ENCODE measurements at places on chromosomes 12 and 14.

DNA sequence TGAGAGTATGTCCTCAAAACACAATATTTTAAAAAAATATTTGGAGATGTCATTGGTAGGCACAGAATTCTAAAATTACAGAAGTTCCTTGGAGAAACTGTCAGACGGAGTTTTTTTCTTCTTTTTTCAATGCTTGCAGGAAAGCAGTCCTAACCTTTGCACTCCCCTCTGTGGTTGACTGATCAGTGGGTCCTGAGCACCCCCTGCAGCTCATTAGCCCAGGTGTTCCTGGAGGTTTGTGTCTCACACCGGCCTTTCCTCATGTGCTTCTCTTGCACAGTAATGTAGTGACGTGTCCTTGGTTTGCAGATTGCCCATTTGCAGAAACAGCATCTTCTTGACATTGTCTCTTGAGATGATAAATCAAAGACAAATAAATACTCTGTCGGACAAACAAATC is 513.0 kb downstream of the TMEM121 start:
- DNase-seq: no peak

DNA sequence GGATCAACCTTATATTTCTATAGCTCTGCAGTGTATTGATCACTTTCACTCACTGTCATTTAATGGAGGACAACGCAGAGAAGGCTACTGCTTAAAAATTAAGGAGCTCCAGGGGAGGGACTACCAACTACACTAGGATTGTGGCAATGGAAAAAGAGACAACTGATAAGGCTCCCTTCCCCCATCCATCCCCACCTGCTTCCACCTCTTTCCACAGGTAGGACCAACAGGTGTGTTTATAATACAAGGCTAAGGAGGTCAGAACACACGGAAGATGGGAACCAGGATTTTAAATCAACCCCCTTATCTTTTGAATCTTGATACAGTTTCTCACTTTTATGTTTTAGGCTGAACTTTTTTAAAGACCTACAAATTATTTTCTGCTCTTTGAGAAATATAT is 90.8 kb downstream of the STAB2 start:
- no peak for DNase-seq

DNA sequence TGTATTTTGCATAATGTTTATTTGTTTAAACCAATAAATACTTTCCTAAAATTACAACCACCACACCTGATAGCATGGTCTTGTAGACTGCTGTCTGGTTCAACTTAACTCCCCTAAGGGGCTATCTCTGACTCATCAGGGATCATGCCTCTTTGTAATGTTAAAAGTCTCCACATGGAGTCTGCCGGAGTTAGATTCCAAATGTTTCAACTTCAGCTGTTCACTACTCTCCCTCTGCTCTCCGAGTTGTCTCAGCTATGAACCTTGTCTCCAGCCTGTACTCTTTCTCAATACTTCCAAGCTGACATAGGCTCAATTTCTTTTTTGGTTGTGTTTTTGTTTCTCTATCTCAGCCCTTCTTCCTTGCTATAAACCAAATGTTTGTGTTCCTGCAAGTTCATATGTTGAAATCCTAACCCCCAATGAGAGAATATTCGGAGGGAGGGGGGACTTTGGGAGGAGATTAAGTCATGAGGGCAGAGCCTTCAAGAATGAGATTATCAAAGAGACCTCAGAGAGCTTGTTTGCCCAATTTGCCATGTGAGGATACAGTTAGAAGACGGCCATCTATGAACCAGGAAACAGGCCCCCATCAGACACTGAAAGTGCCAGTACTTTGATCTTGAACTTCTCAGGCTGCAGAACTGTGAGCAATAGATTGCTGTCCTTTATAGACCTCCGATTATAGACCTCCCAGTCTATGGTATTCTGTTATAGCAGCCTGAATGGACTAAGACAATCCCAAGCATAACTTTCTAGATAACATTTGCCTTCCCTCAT is 858.2 kb downstream of the VRK1 start:
- no peak for DNase-seq

DNA sequence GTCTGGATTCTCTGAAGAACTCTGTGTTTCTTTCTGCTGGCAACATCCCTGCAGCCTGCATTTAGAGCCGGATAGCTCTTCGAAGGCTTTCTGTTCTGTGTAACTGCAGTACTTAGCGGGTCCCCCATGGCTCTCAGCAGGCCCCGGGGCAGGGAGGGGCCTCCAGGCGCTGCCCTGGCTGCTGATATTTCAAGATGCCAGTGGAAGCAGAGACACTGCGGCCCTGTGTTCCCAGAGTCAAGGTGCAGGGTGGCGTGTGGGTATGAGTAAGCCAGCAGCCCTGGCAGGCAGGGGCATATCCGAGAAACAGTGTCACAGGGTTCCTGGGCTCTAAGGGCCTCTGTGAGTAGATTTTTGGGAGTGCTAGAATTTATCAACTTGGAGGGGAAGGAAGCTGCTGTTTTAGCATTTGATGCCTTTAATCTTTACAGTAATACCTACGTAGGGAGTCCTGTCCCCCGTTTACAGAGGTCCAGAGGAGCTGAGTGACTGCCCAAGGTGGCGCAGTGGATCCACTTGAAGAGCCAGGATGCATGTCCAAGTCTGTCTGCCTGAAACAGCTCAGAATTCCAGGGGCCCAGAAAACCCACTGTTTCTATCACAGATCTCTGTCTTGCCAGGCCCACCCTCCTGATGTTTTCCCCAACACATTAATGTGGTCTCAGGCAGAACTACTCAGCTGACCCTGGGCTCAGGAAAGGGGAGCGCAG is 16.2 kb downstream of the ESRRB start:
- no peak for DNase-seq

- peak; percentile 5 for DNase-seq
Measured at GRCh38 chr14:55938249-55938791, 179.9 kb upstream of the PELI2 start.

DNA sequence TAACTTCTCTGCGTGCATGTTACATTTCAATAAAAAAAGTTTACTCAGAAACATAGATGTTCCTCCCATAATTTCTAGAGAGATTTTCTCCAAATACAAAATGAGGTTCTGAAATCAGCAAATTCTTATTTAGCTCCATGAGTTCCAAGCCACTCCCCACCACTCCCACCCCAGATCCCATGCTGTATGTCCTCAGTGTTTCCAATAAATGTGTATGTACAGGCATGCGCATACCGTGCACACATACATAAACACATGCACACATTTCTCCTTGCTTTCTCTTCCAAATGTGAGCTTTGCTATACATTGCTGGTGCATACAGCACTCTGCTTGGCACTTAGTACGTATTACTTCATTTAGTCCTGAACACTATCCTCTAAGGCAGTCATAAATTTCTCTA is 209.7 kb downstream of the MSRB3 start:
- DNase-seq: no peak

- DNase-seq: peak; percentile 89
Measured at GRCh38 chr12:19439059-19440018, at the start of gene AEBP2. Gene AEBP2 (plus strand): TSS chr12:19439492. CDS start chr12:19439700, 208 bp downstream.

- DNase-seq: no peak
Measured at GRCh38 chr12:116813271-116814041, 67.8 kb downstream of the HRK start.

- DNase-seq: no peak
Measured at GRCh38 chr14:23307687-23308644, 1.3 kb downstream of the BCL2L2 start.

- peak; percentile 73 for DNase-seq
Measured at GRCh38 chr12:12779529-12779928, 5.9 kb upstream of the APOLD1 start.

DNA sequence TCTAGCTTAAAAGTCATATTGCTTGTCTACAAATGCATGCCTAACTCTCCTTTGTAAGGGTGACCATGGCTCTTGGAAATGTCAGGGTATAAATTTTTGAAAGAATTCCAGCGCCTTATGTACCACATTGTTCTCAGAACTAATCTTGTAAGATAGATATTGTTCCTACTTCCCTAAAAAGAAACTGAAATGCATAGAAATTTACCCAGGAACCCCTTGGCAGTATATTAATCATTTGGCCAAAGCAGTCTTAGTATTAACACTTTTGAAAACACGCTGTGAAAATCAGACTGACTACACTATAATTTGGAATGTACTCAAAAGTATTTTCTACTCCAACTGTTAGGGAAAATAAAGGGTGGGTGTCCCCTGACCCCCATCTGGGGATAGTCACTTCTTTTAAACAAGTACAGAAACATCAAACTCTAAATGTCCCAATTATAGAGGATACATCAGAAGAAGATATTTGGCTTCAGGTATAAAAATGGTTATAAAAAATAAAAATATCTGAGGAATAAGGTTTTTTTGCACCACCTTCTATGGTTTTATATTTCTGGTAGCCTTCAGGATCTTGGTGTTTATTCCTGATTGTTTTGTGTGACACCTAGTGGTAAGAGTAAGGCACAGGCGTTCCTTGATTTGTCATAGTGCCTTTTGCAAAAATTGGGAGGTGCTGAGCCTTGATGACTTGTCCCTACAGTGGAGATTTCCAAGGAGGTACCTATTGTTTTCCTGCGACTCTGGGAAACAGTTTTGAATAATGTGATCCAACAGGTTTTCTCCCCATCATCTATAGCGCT is 2.2 kb upstream of the NFKBIA start:
- DNase-seq: peak; percentile 48

DNA sequence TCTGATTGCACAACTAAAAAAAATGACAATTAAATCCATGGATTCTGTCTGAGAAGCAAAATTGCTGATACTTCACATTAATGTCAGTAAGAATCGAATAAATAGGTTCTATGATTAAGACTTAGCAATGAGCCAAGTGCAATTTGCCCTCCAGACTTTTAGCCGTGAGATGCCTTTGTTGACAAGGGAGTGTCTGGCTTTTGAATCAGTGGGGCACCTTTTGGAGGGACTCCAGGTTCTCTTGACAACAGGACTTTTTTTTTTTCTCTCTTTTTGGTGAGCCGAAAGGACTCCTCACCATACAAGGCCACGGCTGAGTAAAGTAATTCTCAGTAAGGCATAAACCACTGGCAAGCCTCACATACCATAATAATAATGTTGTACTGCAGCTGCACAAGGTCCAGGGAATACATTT is 4.7 kb upstream of the MDM1 start:
- DNase-seq: no peak

DNA sequence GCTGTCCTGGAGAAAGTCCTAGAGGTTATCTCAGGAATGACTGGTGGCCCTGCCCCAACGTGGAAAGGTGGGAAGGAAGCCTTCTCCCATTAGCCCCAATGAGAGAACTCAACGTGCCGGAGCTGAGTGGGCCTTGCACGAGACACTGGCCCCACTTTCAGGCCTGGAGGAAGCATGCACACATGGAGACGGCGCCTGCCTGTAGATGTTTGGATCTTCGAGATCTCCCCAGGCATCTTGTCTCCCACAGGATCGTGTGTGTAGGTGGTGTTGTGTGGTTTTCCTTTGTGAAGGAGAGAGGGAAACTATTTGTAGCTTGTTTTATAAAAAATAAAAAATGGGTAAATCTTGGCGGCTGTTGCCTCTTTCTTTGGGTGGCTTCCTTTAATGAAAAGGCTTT is 152.8 kb downstream of the SMOC1 start:
- DNase-seq: no peak

GRCh38 chr12:53483225-53483978 is 15.9 kb downstream of the MAP3K12 start:
- DNase-seq: no peak

- no peak for DNase-seq
Measured at GRCh38 chr14:38723959-38724358, 379.1 kb downstream of the SEC23A start.

- no peak for DNase-seq
Measured at GRCh38 chr12:64625243-64626077, 15.2 kb downstream of the RASSF3 start.

All from GM04504 (cell line).